ENCODE measurements at places on chromosomes 5 and 9. TPM values are rescaled to one million over a fixed set of nuclear protein-coding genes. Genes with fewer than 3 reads are reported as not detected.

The SLC27A6 gene
- total RNA-seq: not detected

The LECT2 gene
- not detected for total RNA-seq

The NIM1K gene
- 0.23 TPM for total RNA-seq

The CACFD1 gene
- total RNA-seq: 5.0 TPM

The PCDHGC5 gene
- total RNA-seq: not detected

The TAF1L gene
- total RNA-seq: not detected

The MEIKIN gene
- not detected for total RNA-seq

The FOXD4L3 gene
- not detected for total RNA-seq

The OCLN gene
- 9.7 TPM for total RNA-seq

The CTXN3 gene
- total RNA-seq: not detected

The SLC6A18 gene
- not detected for total RNA-seq

The NR2F1 gene
- 4.4 TPM for total RNA-seq

The CTSV gene
- 11.7 TPM for total RNA-seq

Data from A549 treated with ZK216348 at 1 μM for 4 hours (cell line).